ENCODE measurements at places on chromosomes 5 and 9.

DNA sequence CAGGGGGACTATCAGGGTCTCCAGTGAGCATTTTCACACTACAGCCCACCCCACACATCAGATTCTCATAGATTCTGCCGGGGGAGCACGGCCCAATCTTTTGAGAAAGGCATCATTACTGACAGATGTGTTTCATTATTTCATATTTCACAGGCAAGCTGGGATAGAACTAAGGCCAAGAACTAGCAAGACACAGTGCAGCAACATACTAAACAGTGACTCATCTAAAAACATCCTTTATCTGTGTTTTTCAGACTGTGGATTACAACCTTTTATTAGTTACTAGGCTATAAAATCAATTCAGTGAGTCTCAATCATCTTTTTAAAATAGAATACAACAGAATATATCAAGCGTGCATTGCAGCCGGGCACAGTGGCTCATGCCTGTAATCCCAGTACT is 59.8 kb downstream of the CPLANE1 start:
- no peak for DNase-seq

GRCh38 chr5:174101195-174101730 is 55.8 kb downstream of the NSG2 start:
- DNase-seq = no peak

- no peak for DNase-seq
Observed at GRCh38 chr9:20041697-20042081, 252.9 kb upstream of the SLC24A2 start.

DNA sequence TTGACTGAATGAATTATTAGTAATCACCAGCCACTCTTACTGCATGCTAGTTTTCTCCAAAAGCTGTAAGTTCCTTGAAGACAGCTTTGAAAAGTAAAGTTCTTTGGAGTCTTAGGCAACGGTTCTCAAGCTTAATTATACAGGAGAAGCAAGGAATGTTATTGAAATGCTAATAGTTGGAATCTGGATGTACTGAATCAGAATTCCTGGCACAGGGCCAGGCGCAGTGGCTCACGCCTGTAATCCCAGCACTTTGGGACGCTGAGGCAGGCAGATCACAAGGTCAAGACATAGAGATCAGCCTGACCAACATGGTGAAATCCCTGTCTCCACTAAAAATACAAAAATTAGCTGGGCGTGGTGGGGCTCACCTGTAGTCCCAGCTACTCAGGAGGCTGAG is 33.4 kb downstream of the GRIA1 start:
- no peak for DNase-seq

- no peak for DNase-seq
Observed at GRCh38 chr5:66608501-66608900, 12.3 kb downstream of the MAST4 start.

DNA sequence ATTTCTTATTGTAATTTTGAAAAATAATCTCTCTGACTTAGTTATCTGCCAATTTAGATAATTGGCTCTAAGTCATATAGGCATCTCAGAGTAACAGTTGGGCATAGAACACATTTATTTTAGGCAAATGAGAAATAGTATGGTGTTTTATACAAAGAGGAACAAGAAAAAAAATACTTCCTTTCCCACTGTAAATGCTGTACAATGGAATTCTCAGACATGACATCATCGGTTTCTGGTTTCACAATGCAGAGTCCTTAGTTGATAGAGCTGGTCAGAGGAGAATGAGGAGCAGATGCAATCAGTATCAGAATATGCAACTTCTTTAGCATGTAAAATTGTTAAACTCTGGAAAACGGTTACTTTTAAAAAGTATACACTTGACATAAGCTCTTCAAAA is 49.4 kb downstream of the PLK2 start:
- DNase-seq = no peak

GRCh38 chr5:112445626-112446350 is 26.7 kb upstream of the EPB41L4A start:
- DNase-seq = no peak

DNA sequence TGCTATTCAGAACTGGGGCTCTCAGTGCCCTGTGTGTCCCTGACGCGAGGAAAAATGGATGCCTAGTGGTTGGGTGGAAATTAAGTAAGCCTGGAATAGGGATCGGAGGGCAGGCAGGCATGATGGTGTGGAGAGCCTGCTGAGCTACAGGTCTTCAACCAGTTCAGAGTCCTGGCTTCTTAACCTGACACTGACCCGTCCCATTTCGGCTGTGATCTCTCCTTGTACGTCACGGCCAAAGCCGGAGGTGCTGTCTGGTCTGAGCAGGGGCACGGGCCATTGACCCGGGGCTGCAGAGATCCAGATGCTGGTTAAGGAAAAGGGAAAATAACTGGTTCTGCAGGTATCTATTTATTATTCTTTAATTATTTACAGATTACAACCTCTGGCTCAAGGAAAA is 27.9 kb downstream of the RHOBTB3 start:
- no peak for DNase-seq

DNA sequence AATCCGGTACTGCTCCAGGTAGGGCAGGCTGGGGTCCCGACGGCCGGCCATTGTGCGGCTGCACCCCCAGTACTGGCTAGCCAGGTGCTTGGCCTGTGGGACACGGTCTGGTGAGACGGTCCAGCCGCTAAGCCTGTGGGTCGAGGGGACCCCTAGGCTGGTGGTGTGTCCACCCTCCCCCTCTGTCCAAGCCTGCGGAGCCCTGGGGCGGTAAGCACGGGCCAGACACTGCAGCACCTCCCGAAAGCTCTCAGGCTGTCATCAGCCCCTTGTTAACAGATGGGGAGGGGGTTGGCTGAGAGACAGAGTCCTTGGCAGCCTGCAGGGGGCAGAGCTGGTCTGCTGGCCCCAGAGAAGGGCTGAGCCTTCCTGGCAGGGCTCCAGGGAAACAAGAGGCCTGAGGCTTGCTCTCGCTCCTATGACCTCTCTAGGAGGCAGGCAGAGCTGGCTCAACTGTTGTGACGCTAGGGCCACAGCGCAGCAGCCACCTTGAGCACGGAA is 11.8 kb upstream of the MRNIP start:
- no peak for DNase-seq

DNA sequence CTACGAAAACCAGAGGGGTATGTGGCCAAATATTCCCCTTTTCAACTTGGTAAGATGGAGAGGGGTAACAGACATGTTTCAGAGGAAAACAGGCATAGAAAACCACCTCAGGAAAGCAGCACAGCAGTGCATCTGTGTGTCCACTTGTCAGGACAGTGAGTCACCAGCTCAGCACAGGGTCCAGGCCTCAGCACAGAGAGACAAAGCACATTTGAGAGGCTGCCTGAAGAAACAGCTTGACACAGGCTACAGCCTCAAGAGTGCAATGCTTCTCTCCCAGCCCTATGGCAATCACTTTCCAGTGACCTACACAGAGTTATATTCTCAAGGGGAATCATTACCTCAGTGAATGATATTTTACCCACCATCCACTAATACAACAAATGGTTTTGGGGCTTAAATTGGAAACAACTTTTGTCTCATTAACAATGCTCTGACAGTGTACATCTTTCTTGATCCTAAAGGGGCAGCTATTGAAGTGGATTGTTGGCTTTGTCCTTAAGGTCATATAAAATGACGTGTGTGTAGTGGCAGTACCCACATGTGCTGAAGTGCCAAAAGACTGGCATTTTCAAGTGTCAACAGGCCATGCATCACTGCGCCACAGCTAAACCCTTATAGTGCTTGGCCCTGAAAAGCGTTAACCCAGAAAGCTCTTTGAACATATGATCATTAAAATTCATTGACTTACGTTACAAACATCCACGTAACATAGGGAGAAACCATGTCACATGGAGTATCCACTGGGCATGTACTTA is 46.4 kb downstream of the ERMP1 start:
- DNase-seq = no peak

GRCh38 chr5:151897896-151898295 is 26.8 kb downstream of the GLRA1 start:
- DNase-seq = no peak

DNA sequence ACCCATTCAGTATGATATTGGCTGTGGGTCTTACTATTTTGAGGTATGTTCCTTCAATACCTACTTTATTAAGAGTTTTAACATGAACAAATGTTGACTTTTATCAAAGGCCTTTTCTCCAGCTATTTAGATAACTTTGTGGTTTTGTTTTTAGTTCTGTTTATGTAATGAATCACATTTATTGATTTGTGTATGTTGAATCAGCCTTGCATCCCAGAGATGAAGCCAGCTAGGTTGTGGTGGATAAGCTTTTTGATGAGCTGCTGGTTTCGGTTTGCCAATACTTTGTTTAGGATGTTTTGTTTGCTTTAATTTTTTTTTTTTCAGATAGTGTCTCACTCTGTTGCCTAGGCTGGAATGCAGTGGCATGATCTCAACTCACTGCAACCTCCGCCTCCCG is 609.0 kb upstream of the COX7C start:
- no peak for DNase-seq

DNA sequence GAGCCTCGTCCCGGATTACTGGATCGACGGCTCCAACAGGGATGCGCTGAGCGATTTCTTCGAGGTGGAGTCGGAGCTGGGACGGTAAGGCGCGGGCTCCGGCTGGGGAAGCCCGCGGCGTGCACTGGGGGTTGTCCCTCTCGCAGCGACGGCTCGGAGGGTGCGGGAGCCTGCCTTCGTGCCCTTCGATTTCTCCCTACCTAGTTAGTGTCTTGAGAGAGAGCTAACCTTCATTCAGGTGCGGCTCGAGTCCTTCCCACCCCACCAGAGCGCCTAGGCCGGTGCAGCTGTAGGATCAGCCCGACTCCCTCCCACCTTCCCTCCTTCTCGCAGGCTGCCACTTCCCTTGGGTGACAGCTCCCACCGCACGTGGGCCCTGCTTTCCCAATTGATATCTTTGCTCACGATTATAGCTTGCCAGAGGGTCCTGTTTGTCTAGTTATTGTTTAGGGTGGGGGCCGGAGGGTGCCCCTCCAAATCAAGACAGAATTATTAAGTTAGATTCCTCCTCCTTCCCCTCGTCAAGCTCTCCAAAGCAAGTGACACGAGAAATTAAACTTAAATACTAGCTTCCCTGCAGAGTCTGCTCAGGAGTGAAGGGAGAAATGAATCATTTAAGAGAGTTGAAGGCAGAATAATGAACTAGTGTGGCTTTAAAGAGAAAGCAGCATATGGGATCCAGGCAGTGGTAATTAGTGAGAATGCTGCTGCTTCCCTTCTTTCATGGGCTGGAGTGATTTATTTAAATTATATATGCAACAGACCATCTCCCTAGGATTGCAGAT is 569 bp downstream of the CAMK4 start:
- no peak for DNase-seq

GRCh38 chr5:39519079-39519478 is 94.3 kb upstream of the DAB2 start:
- DNase-seq = no peak

GRCh38 chr5:10634050-10634449 is 70.2 kb downstream of the ANKRD33B start:
- DNase-seq = no peak

- DNase-seq = no peak
Observed at GRCh38 chr5:52710972-52711596, 76.6 kb upstream of the ITGA1 start.

- no peak for DNase-seq
Observed at GRCh38 chr5:55149308-55149795, 10.6 kb upstream of the GPX8 start.

GRCh38 chr5:96279801-96280542 is 153.1 kb downstream of the PCSK1 start:
- DNase-seq = no peak

GRCh38 chr5:174943785-174944184 is 219.4 kb downstream of the MSX2 start:
- no peak for DNase-seq

DNA sequence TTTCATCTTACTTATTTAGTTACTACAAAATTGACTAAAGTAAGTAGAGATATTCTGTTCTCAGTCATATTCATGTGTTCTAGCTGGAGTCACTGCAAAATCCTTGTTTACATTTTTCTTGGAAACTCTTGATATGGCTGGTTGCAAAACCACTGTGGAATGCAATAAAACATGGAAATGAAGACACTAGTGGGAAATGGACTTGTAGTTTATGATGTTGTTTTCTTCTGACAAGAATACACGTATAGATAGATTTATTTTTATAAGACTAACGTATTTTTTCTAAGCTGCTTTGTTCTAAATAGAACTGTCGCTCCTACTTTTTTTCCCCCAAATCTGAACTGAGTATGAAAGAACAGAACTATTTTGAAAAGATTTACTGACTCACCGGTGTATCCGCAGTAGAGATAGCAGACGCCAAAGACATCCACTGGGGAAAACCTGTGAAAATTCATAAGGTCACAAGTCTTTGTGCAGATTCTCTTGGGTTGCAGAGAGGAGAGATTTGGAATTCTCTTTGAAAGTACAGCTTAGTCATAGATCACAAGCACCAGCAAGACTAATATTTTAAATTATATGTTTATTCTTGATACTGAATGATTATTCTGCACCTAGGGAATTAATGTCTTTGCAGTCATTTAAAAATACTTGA is 119.6 kb upstream of the TAF11L2 start:
- no peak for DNase-seq

- no peak for DNase-seq
Observed at GRCh38 chr5:143143973-143144372, 259.5 kb downstream of the NR3C1 start.

- DNase-seq = no peak
Observed at GRCh38 chr5:119397518-119398380, 41.9 kb downstream of the TNFAIP8 start.

GRCh38 chr5:132445930-132446329 is 44.6 kb downstream of the IRF1 start:
- DNase-seq = no peak

DNA sequence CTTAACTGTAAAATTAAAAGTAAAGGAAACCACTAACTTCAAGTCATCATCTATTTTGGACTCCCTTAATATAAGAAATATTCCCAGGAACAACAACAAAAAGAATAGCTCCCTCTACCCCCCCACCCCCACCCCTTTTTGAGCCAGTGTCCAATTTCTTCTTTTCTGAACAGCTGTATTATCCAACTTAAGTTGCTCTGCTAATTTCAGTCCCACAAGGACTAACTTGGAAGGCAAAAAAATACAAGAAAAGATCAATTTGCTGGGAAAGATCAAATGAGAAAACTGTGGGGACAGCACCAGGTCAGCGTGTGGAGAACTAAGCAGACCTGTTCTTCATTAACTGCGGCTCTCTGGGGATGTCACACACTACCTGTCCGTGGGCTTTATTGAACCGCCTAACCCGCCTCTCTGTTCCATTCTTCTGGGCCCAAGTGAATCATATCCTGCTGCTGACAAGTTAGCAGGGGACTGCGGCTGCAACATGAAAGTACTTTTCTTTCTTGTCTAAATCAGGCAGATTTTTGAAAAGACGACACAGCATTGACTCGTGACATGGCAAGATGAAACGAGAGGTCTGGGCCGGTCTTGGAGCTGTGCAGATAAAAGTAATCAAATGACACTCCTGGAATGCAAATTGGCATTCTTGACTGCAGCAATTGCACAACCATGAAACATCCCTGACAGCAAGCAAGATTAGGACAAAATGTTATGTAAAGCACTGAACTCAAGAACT is 2.7 kb downstream of the BNC2 start:
- DNase-seq = no peak

Data from CMK (cell line).